ENCODE measurements at places on chromosomes 2 and 18. TPM values are rescaled to one million over a fixed set of nuclear protein-coding genes. Genes with fewer than 3 reads are reported as not detected.

GRCh38 chr2:11142987-11143386 lies 12.3 kb upstream of the SLC66A3 start:
- H3K27me3 ChIP-seq = no peaks in the 10 kb centered on the region
- no peak overlapping the region for H3K4me3 ChIP-seq
- no peaks in the 10 kb centered on the region for H3K36me3 ChIP-seq
- H3K27ac ChIP-seq = no peak overlapping the region
- DNase-seq = no peak

GRCh38 chr2:64904413-64905329 lies 84.5 kb upstream of the SLC1A4 start:
- H3K36me3 ChIP-seq = no peaks in the 10 kb centered on the region
- no peaks in the 10 kb centered on the region for H3K27me3 ChIP-seq

DNA sequence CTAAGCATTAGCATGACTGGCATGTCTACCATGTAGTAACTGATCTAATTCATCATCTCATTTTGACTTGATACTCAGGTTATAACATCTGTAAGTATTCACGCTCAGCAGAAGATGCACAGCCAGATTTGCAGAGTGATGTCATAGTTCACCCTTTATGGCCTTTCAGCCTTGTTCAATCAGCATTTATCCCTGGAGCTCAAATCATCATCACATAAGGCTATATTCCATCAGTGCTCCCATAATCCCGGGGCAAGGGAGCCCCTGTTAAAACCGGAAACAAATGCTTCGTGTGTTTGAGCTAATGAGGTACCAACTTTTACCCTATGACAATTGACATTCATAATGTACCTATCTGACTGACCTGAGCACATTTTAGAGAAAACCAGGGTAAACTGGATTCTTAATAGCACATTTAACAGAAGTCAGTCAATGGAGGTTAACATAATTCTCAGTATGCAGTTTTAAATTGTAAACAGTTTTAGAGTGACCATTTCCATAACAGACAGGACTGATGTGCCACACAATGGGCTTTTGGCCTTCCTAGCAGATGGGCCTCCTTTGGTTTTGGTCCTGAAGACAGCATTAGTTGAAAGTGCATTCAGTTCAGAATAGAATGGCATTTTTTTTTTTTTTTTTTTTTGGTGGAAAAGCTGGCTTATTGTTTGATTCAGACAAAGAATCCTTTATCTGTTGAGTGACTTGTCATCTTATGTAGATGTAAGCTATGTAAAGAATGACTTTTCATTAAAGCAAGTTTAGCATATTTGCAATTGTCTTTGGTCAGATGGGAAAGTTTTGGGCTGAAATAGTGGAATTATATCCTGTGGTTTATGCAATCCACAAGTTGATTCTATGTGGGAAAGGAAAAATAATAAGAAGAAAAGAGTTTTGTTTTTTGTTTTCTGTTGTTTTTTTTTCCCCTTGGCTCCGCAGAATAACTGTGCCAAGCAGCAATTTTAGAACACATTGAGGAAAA lies 866.0 kb upstream of the ACVR2A start:
- no peak overlapping the region for H3K4me3 ChIP-seq
- H3K4me1 ChIP-seq = no peaks in the 10 kb centered on the region
- H3K27me3 ChIP-seq = no peaks in the 10 kb centered on the region
- DNase-seq = no peak
- H3K36me3 ChIP-seq = no peaks in the 10 kb centered on the region

- DNase-seq = no peak
- no peaks in the 10 kb centered on the region for H3K27me3 ChIP-seq
- H3K4me1 ChIP-seq = no peaks in the 10 kb centered on the region
- H3K27ac ChIP-seq = no peak overlapping the region
- H3K36me3 ChIP-seq = peaks cover 11% of the 10 kb centered on the region
Observed at GRCh38 chr2:165891345-165891744, 62.2 kb downstream of the TTC21B start.

GRCh38 chr2:60260639-60261296 lies 292.7 kb downstream of the BCL11A start:
- no peaks in the 10 kb centered on the region for H3K27me3 ChIP-seq
- no peak overlapping the region for H3K4me3 ChIP-seq
- H3K4me1 ChIP-seq = no peaks in the 10 kb centered on the region
- no peak for DNase-seq
- no peaks in the 10 kb centered on the region for H3K36me3 ChIP-seq

GRCh38 chr18:55550471-55550870 lies 37.5 kb downstream of the TCF4 start:
- no peaks in the 10 kb centered on the region for H3K36me3 ChIP-seq
- H3K4me1 ChIP-seq = peaks cover 34% of the 10 kb centered on the region
- no peak for DNase-seq
- peak overlapping the region; percentile 61 for H3K4me3 ChIP-seq
- H3K27me3 ChIP-seq = no peaks in the 10 kb centered on the region
- no peak overlapping the region for H3K27ac ChIP-seq

DNA sequence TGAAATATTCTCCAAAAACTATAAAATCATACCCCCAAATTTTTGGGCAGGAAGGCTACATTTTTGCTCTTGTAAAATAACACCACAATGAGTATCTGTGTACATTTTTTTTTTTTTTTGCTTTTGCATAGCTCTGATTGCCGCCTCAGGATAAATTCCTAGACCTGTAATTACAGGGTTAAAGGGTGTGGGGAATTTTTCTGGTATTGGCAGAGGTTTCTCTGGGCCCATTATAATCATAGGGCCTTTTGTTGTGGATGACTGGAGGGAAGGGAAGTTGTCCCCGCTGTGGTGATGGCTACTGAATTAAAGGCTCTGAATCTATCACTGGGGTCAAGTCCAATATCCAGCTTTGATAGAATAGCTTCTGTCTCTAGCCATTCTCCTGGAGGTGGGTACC lies 26.6 kb downstream of the CCDC195 start:
- H3K36me3 ChIP-seq = no peaks in the 10 kb centered on the region
- no peaks in the 10 kb centered on the region for H3K4me1 ChIP-seq
- H3K4me3 ChIP-seq = no peak overlapping the region
- DNase-seq = no peak

DNA sequence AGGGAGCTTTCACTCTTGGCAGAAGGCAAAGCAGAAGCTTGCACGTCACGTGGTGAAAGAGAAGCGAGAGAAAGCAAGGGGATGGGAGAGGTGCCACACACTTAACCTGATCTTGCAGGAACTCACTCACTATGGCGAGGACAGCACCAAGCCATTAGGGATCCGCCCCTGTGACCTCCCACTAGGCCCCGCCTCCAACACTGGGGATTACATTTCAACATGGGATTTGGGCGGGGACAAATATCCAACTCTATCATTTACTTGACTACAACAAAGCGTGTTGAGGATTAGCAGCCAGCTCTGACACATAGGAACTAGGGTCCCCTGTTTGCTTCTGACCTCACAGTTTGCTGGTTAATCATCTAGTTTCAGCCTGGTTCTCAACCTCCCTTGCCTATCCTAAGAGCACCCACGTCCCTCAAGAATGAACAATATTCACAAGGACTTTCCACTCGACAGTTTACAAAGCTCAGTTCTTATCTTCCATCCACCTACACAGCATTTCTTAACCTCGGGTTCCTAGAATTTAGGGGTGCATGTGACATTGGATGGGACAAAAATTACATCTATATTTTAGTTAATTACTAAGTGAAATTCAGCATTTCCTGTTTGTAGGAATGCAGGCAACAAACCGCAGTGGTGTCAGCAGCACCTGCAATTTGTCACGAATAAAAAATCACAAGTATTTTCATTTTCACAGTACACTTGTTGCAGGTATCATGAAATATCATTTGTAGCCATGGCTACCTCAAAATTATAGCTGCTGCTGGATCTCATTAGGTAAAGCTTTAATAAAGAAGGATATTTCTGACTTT lies 36.0 kb downstream of the LBH start:
- peaks cover 13% of the 10 kb centered on the region for H3K4me1 ChIP-seq
- no peak overlapping the region for H3K4me3 ChIP-seq
- H3K27ac ChIP-seq = no peak overlapping the region
- H3K27me3 ChIP-seq = no peaks in the 10 kb centered on the region
- no peak for DNase-seq

DNA sequence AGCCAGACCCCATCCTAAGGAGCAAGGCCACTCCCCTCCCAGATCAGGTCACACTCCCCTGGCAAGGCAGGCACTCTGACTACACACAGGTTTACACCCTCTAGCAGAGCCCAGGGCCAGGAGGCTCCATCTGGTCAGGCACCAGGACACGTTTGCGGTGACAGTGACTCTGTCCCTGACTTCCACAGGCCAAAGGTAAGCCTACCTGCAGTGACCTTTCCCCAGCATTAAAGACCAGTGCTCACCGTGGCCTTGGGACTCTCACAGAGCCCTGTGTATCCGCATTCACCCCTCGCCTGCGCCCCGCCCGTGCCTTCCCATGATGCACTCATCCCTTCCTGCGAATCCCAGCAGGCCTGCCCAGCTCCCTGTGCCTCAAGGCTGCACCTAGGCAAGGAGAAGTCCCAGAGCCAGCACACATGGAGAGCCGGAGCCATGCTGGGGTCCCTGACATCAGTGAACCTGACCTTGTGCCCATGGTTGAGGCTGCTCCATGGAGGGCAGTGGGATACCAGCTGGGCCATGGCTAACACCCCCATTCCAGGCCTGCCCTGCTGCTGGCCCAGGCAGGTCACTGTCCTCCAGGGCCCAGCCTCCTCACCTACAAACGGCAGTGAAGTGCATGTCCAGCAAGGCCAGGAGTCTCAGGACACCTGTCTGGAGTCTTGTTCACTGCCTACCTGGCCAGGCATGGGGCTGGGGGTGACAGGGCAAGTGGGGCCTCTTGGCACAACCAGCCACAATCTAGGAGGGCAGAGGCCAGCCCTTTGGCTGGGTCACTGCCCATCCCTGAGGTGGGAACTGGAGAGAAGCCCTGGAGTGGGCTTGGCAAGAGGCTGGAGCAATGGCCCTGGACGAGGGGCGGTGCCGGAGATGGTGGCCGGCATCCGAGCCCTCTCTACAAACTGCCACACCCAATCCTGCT lies 3.0 kb downstream of the NEURL3 start:
- H3K4me1 ChIP-seq = no peaks in the 10 kb centered on the region
- H3K4me3 ChIP-seq = no peak overlapping the region
- no peaks in the 10 kb centered on the region for H3K36me3 ChIP-seq
- no peak for DNase-seq

DNA sequence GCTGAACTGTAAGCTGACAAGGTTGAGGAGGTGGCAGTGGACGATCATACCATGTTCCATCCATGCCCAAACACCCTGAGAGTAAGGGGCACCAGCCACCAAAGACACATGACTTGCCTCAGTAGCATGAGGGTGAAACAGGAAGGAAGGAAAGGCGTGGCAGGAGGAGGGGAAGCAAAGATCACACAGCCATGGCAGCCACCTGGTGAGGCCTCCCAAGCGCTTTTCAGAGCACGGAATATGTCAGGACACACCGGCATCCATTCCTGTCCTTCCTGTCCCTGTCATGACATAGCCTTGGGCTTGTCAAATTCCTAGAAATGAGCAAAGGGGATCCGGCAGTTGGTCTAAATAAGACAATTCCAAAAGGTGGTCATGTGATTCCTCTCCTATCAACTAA lies 118.7 kb downstream of the MYO5B start:
- no peaks in the 10 kb centered on the region for H3K27me3 ChIP-seq
- H3K4me1 ChIP-seq = peaks cover 40% of the 10 kb centered on the region
- no peaks in the 10 kb centered on the region for H3K36me3 ChIP-seq
- no peak for DNase-seq

- no peak for DNase-seq
- H3K4me3 ChIP-seq = no peak overlapping the region
- no peaks in the 10 kb centered on the region for H3K36me3 ChIP-seq
- no peaks in the 10 kb centered on the region for H3K4me1 ChIP-seq
- no peaks in the 10 kb centered on the region for H3K27me3 ChIP-seq
Observed at GRCh38 chr2:189633392-189633811, 27.9 kb upstream of the ASNSD1 start.

DNA sequence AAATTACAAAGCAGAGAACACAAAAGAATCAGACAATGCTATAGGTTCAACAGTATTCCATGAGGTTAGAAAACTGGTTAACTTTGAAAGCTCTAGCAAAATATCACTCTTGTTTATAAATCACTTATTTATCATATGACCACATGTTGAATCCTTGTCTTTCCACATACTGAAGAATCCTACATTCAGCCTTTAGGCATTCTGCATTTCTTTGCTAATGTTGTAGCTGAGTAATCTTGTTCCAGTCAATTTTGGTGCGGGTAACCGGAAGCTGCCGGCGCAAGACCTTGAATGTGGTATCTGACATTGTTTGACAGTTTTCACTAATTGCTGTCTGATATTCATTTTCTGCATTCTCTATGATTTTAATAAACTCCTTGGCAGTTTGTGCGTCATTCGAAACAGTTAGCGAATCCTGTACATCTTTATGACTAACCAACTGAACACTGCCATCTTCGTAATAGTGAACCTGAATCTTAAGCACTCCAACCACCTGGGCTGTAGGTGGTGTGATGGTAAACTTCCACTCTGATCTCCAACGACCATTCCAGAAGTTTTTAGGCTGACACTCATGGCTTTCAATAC lies 154.1 kb downstream of the BAZ2B start:
- DNase-seq = no peak
- peaks cover 11% of the 10 kb centered on the region for H3K4me1 ChIP-seq
- H3K27ac ChIP-seq = no peak overlapping the region
- no peaks in the 10 kb centered on the region for H3K36me3 ChIP-seq
- no peaks in the 10 kb centered on the region for H3K27me3 ChIP-seq
- no peak overlapping the region for H3K4me3 ChIP-seq

Gene EFR3B
- 1.4 TPM for total RNA-seq

Gene GKN2
- total RNA-seq = not detected

Gene HOXD8
- total RNA-seq = 11.2 TPM

Gene LCT
- total RNA-seq = not detected

Gene D2HGDH
- total RNA-seq = 38.0 TPM

Gene TACR1
- 6.0 TPM for total RNA-seq

Measured in thoracic aorta (tissue), 2 donors.